Stimulated activated CD8-positive, alpha-beta memory T cell treated with anti-CD3 and anti-CD28 coated beads, Interleukin-4, amount 100 ng/mL, for 48 hours (primary cell): ENCODE measurements at places on chromosomes 1 and 21.

DNA sequence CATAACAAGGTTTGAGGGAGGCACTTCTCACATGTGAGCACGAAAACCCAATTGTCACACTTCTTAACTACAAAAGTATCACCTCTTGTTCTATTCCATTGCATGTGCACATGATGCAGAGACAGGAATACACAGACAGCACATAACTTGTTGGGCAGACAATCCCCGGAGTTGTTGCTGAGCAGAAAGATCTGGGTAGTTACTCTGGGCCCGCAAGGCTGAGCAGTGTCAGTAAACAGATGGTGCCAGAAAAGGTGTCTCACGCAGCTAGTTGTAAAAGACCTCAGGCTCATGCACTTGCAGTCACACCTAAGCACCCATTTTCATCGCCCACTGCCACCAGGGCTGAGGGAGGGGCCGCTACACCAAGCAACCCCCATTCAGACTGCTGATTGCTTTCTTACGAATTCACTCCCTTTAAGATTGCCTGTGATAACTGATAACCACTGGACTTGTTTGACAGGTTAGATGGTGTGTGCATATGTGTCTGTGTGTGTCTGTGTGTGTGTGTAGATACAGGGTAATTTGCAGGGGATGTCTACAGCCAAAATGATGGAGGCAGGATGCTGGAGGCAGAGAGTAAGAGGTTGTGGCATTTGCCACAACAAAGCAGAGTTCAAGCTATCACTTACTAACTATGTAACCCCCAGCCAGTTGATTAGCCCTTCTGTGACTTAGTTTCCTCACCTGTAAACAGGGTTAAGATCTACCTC is 4.2 kb downstream of the LGR6 start:
- DNase-seq: no peak

DNA sequence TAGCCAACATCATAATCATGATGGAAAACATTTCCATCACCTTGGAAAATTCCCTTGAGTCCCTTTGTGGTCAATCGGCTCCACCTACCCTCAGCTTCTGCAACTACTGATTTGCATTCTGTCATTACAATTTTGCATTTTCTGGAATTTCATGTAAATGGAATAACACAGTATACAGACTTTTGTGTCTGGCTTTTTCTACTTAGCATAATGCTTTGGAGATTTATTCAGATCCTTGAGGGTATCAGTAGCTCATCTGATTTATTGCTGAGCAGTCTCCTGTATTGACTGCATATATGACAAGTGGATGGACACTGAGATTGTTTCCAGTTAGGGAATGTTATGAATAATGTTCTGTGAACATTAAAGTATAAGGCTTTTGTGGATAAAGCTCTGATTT is 358.3 kb downstream of the USP25 start:
- DNase-seq: no peak

DNA sequence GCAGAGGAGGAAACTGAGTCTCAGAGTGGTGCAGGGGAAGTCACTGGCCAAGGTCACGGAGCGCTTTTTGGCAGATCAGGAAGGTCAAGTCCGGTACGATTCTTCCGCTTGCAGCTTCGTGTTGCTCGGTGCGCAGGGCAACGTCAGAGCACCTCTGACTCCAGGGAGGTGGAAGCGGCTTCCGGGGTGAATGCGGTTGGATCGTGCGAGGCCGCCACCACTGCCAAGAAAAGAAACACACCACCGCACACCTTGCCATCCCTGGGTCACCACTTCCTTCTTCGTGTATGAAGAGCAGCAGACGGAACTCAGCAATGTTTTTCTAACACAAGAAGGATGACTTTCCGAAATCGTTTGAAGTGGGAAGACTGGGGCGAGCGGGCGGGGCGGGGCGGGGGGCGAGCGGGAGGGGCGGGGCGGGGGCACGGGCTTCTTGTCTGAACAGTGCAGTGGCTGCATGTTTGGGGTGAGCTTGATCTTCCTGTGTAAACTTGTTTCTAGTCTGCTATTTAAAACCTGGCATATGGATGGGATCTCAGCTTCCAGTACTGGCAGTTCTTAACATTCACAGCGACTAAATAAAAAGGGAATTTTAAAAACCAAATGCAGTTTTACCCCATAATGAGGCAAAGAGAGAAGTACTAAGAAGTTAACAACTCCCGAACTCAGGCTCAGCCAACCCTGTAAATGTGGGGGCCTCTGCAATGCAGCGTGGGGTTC is 300.0 kb downstream of the RRAGC start:
- DNase-seq: peak; percentile 79

GRCh38 chr1:111733183-111733991 is 5.8 kb downstream of the INKA2 start:
- peak; percentile 11 for DNase-seq

GRCh38 chr1:224173523-224173922 is 9.5 kb upstream of the DEGS1 start:
- DNase-seq: no peak
